Activated T-helper 17 cell treated with anti-CD3 and anti-CD28 coated beads, Interleukin-2, amount 50 U/mL, for 72 hours (primary cell): ENCODE measurements at places on chromosomes 2 and 18.

DNA sequence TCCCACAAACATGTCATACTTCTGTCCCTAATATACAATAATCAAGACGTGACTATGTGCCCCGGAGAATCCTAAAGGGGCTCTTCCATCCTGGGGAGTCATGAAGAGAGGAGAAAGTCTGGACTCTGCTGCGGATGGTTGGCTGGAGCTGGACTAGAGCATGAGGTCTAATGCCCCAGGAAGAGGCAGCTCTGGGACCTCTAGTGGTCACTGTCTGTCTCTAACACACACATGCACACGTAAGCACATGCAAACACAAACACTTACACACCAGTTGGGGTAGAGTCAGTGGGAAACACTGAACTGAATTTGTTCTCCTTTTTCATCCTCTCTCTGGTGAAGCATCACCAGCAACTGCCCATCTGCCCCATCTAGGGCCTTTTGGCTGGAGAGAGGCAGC, 271.6 kb downstream of the TDRD15 start:
- no peak for ATAC-seq

- ATAC-seq = no peak
These were observed 70.2 kb upstream of the FSHR start for GRCh38 chr2:49224426-49225010.

GRCh38 chr2:168550670-168551069, 94.6 kb downstream of the CERS6 start:
- ATAC-seq = no peak

DNA sequence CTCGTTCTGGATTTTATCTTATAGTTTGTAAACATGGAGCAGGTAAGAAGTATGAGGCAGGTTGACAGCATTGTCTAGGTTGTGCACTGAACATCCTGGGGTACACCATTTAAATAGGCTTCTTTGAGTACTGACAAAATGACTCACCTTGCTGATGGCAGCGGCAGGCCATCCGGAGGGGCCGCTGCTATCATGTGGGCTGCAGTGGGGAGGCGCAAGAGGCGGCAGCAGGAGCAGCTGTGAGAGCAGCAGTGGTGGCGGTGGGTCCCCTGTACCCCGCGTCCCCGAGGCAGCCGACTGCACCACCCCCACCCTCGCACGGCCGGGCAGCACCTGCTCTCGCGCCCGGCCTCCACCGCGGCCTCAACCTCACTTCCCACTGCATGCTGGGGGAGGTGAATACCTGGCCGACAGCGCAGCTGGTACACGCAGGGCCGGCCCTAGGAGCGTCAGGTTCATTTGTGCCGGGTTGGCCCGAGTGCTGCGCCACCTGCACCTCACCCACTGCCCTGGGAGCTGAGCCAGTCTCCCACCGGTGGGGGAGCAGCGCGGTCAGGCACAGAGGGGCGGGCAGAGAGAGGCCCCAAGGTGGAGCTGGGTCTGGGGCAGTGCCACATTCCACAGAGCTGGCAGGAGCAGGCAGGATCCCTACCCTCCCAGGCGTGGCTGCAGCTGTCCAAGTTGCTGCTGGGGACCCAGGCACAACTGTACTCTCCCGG, 154.5 kb upstream of the RBMS1 start:
- no peak for ATAC-seq

DNA sequence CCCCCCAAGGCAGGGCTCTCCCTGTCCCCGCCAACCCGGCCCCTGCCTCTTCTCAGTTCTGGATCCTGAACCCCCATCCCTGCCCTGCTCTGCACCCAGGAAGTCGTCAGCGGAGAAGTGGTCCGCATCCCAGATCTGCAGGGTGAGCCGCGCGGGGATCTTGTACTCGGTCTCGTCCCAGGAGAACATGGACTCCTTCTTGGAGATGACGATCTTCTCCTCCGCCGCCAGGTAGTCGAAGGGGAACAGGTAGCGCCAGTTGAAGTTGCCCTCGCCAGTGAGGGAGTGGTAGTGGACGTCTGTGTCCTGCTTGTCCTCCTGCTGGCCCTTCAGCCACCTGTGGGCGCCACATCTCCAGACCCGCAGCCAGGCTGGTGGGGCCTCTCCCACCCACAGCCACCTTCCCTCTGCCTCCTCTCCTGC, 16.3 kb downstream of the OTOF start:
- no peak for ATAC-seq

GRCh38 chr2:117851969-117852368, 37.5 kb downstream of the DDX18 start:
- no peak for ATAC-seq

DNA sequence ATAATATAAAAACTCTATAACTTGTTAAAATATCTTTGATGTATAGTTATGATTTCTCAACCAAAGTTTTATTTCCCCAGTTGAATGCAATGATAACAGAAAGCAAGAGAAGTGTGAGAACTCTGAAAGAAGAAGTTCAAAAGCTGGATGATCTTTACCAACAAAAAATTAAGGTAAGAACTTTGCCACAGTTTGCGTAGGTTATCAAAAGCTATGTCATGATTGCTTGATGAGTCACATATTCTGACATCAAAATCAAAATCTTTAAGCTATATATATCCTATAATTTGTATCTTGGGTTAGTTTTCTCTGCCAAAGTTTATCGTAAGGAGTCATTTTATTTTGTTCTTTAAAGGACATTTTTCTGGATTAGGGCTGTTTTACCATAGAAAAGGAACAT, 35.0 kb downstream of the NDC80 start:
- no peak for ATAC-seq

DNA sequence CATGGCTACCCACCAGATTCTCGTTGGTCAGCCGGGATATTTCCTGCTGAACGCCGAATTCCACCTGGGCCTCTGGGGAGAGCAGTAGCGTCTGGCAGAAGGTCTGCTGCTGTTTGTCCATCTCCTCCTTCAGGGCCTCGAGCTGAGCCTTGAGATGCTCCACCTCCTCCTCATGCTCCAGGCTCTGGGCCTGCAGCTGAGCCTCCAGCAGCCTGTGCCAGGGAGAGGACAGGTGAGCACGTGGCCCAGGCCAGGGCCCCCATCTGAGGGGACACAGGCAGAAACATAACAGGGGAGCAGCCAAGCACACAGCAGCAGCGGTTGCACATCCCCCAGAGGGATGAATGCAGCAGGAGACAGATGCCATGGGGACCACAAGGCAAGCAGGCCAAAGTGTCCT, 40.1 kb upstream of the ACAA2 start:
- no peak for ATAC-seq

- ATAC-seq = no peak
These were observed 48.5 kb upstream of the IKZF2 start for GRCh38 chr2:213199871-213200270.

DNA sequence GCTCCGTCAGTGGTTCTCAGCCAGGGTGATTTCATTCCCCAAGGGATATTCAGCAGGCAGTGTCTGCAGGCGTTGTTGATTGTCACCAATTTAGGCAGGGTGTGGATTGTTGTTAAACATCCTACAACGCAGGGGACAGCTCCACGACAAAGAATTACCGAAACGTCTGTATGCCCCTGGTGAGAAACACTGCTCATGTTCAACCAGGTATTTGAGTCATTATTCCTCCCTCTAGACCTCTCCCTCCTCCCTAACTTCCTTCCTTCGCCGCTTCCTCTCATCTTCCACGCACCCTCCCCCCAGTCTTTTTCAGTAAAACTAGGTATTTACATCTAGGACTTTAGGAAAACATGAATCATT, 50.8 kb downstream of the NCK2 start:
- ATAC-seq = peak; percentile 33

DNA sequence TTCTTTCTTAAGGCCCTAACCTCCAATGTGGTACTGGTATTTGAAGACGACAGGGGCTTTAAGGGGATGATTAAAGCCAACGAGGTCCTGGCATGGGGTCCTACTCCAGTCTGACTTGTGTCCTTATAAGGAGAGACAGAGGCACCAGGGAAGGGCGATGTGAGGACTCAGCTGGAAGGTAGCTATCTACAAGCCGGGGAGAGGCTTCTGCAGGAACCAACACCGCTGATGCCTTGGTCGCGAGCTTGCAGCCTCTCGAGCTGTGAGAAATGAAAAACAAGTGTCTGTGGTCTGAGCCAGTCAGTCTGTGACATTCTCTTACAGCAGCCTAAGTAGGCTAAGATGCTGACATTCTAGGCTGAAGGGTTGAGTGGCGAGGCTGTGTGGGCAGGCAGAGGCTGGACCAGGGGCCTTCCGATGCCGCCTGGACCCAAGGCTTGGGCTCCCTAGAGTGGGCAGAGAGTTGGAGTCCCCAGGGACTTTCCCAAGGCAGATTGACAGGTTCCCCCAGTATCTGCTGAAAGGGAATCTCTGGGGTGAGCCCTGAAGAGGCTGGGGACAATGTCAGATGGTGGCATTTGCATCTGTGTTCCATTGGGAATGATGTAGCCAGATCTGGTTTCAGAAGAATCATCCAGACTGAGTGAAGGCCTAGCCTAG, 322.9 kb upstream of the HS6ST1 start:
- no peak for ATAC-seq
